Hair follicular keratinocyte (primary cell): ENCODE measurements at places on chromosomes 4 and X. TPM values are rescaled to one million over a fixed set of nuclear protein-coding genes. Genes with fewer than 3 reads are reported as not detected.

The BST1 gene
- total RNA-seq, result 0.46 and 1.7 TPM in 2 replicates

The AVPR2 gene
- not detected in 2 replicates for total RNA-seq

The GAGE1 gene
- not detected in 2 replicates for total RNA-seq

The PCDH10 gene
- total RNA-seq, result not detected in 2 replicates

The CXCL6 gene
- 0.08 and 0.65 TPM in 2 replicates for total RNA-seq

The UPF3B gene
- total RNA-seq, result 2.7 and 2.9 TPM in 2 replicates

The CHRNA9 gene
- 0.62 TPM in 1 of 2 replicates, not detected in the other for total RNA-seq

The SGMS2 gene
- total RNA-seq, result 94.0 and 107 TPM in 2 replicates

The DMD gene
- total RNA-seq, result 8.9 and 10.9 TPM in 2 replicates

The UBE2A gene
- total RNA-seq, result 29.8 and 31.2 TPM in 2 replicates

The TCEAL6 gene
- not detected in 2 replicates for total RNA-seq
